ENCODE measurements at places on chromosomes 3 and 15.

- DNase-seq, result no peak
Measured at GRCh38 chr15:42691308-42691707, 45.6 kb downstream of the CDAN1 start.

- no peak for DNase-seq
Measured at GRCh38 chr15:31069360-31070000, 32.0 kb downstream of the TRPM1 start.

GRCh38 chr3:51982838-51983577 is at the start of gene ACY1:
TSS of gene ACY1 (plus strand) at chr3:51983535. CDS start at chr3:51984065, 530 bp downstream.
- DNase-seq, result peak; percentile 49

GRCh38 chr3:94251566-94251965 is 188.7 kb downstream of the NSUN3 start:
- no peak for DNase-seq

DNA sequence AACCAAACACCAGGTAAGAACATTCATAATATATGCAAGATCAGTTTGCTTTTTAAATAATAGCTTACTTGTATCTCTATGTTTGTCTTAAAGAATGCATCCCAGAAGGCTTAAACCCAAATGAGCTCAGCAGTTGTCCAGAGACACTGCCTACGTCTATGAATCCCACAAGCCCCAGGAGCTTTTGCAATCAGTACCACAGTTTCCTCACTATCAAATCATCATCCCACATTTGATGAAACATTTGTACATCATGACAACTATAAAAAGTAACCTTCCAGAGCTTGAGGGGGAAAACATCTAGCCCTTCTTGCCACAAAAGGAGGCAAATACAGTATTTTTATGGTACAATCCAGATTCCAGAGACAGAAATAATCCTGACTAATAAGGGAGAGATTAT is 63.7 kb downstream of the ATP8B4 start:
- DNase-seq, result no peak

DNA sequence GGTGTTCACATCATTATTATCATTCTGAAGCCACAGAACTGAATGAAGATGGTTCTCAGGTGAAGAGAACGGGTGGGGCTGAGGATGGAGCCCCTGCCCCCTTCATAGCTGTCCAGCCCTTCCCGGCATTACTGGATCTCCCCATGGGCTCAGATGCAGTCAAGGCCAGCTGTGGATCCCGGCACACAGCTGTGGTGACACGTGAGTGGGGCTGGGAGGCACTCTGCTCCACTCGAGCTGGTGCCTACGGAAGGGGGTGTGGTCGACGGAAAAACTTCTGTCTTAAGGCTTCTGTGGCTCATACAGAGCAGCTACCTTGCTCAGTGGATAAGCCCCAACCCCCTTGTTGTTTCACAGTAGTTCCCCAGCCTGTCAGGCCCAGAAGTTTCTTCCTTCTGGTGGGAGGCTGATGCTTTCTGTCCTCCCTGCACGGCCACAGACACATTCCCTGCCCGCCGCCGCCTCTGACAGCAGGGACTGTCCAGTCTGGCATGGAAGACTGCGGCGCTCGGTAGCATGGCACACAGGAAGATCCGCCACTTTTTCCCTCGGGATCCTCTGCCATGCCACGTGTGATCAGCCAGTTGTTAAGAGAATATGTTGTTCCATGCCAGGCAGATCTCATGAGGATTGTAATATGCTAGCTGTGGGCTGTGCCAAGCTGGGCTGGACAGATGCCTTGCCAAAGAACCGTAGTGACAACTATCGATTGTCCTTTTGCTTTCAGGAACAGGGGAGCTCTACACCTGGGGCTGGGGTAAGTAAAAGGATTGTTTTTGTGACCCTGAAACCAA is 5.8 kb downstream of the RCCD1 start:
- no peak for DNase-seq

DNA sequence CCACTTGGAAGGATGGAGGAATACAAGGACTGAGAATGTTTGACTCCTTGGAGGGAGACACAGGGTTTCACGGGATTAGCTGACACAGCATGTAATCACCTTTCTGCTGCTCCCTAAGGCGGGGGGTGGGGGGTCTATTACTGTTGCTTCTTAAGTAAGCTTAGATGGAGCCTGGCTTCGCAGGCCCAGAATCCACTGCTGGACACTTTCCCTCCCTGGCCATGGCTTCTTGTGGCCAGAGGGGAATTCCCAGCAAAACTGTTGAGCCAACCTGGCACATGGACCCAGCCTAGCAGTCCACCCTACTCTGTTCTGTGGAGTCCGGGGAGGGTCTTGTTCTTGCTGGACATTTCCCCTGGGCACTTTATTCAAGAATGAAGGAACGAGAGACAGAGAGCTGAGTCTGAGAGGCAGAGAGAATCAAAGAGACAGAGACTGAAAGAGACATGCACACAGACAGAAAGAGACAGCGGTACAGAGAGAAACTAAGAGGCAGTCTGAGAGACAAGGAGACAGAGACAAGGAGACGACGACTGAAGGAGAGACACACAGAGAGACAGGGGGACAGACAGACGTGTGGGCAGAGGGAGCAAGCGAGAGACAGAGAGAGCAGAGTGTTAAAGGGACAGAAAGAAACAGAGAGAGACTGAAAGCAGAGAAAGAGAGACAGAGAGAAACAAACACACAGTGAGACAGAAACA is 55.6 kb upstream of the DLG1 start:
- no peak for DNase-seq

GRCh38 chr3:193548406-193548805 is 6.3 kb downstream of the ATP13A4 start:
- no peak for DNase-seq

- DNase-seq, result no peak
Measured at GRCh38 chr3:50502584-50503423, 630 bp downstream of the CACNA2D2 start.

GRCh38 chr3:16559653-16560365 is 45.4 kb downstream of the DAZL start:
- no peak for DNase-seq

GRCh38 chr3:141777957-141778813 is 15.0 kb downstream of the GRK7 start:
- no peak for DNase-seq

GRCh38 chr3:56197991-56198390 is 270.3 kb downstream of the ERC2 start:
- DNase-seq, result no peak

DNA sequence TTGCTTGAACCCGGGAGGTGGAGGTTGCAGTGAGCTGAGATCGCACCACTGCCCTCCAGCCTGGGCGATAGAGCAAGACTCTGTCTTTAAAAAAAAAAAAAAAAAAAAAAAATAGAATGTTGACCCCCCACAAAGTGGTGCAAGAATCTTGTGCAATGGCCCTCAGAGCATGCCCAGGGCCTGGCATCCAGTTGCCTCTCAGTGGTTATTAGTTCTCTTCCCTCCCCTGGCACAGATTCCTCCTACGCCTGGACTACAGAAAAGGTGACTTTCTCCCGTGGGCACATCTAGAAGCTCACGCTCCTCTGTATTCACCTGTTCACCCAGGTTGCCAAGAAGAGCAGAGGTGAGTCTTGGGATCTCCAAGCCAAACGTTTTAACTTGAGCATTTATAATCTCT is 36.7 kb downstream of the ACSBG1 start:
- DNase-seq, result no peak

GRCh38 chr15:82698711-82699345 is 10.8 kb downstream of the AP3B2 start:
- DNase-seq, result no peak

DNA sequence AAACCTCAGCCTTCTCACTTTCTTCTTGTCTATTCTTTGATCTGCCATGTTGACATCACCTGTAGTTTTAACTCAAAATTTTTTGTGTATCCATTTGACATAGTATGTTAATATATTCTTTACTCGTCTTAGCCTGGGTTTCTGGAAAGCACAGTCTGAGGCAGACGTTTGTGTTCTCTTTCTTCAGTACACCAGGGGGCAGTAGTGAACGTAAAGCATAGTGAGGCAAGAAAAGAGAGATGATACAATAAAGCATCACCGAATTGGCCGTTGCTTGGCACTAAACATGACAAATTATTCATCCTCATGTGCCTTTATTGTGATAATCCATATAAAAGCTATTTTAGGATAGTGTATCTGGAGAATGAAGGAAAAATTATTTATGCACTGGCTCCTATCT is 141.0 kb upstream of the MYRIP start:
- DNase-seq, result no peak

DNA sequence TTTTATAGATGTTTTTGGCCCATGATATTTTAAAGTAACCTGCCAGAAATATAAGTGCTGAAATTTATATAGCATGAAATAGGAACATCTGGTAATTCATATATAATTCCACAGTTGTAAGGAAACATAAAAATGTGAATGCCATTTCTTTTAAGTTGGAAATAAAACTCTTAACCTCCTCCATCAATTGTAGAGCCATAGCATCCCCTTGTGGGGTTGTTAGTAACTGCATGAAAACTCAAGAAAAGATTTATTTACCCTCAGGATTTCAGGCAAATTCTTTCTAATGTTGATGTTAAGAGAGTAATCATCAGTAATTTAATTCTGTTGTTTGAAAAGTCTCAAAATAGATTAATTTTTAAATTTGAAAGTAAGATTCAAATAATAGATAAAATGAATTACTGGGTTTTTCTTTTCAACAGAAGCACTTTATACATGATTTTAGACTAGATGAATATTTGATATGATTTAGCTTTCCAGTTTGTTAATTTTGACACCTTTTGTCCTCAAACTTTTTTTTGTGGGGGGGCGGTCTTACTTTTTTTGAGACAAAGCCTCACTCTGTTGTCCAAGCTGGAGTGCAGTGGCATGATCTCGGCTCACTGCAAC is 74.7 kb downstream of the RASA2 start:
- peak; percentile 11 for DNase-seq

GRCh38 chr3:63231643-63232042 is 46.5 kb upstream of the SYNPR start:
- no peak for DNase-seq

- DNase-seq, result no peak
Measured at GRCh38 chr3:71008350-71008935, 575.1 kb downstream of the FOXP1 start.

DNA sequence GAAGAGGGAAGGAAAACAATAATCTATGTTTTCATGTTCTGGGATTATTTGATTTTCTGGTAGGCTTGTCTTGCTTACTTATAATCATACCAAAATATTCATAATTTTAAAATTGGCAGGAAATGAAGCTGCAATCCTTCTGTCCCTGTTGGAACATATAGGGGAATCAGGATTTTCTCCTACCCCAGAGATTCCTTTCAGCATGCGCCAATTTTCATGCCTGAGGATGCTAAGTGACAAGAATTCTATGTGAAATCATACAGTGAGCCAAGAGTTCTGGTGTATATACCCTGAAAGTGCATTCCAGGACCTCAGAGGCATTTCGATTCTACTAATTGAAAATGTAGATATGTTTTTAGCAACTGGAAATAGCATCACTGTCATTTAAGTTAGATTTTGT is 9.9 kb upstream of the CADPS start:
- DNase-seq, result no peak

- DNase-seq, result no peak
Measured at GRCh38 chr15:39246523-39246922, 334.4 kb upstream of the THBS1 start.

DNA sequence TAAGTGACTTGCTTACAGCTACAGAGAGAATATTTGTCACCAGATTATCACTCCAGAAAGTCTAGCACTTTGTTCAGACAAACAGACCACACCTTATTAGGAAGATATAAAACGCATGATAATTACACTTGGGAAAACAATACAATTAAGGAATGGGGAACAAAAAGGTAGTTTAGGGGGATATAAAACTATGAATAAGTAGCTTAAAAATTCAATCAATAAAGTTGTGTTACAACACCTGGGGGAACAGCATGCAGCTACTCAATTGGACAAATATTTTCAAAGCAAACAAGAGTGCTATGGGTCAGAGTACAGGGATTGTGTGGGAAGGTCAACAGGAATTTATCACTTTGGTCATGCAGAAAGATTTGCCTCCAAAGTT is 15.1 kb downstream of the CLDN1 start:
- DNase-seq, result no peak

DNA sequence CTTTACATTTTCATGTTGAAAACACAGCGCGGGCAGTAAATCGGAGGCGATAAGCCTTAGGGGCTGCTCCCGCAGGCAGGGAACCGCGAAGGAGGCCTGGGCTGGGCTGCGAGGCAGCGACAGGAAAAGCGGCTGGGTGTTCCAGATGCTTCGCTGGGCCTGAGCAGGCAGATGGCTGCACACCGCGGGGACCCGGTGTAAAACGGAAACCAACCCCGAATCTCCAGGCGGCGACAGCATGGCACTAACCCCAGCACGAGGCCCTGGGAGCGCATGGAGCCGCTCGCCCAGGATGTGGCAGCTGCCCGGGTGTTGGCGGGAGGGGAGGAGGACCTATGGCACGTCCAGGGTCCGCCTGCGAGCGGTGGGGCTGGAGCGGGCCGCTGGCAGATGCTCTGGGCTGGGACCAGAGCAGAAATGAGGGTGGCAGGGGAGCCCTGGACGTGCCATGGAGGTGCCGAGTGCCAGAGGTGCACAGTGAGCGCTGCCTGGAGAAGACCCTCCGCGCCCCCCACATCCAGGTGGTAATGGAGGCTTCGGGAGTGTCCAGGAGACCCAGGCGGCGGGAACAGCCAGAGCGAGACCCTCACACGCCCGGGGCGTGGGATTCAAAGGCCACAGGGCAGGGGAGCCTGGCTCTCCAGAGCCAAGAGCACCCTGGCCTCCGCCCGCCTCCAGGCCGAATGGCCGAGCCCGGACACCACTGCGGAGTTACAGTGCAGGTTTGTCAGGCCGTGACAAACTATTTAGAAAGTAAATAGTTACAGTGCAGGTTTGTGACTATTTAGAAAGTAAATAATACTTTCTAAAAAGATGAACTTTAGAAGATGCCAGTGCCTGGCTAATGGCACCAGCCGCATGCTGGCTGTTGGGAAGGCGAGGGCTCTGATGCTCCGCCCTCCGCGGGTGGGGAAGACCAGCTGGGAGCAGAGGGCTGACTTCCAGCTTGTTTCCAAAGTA is 293.6 kb downstream of the OCA2 start:
- DNase-seq, result no peak

DNA sequence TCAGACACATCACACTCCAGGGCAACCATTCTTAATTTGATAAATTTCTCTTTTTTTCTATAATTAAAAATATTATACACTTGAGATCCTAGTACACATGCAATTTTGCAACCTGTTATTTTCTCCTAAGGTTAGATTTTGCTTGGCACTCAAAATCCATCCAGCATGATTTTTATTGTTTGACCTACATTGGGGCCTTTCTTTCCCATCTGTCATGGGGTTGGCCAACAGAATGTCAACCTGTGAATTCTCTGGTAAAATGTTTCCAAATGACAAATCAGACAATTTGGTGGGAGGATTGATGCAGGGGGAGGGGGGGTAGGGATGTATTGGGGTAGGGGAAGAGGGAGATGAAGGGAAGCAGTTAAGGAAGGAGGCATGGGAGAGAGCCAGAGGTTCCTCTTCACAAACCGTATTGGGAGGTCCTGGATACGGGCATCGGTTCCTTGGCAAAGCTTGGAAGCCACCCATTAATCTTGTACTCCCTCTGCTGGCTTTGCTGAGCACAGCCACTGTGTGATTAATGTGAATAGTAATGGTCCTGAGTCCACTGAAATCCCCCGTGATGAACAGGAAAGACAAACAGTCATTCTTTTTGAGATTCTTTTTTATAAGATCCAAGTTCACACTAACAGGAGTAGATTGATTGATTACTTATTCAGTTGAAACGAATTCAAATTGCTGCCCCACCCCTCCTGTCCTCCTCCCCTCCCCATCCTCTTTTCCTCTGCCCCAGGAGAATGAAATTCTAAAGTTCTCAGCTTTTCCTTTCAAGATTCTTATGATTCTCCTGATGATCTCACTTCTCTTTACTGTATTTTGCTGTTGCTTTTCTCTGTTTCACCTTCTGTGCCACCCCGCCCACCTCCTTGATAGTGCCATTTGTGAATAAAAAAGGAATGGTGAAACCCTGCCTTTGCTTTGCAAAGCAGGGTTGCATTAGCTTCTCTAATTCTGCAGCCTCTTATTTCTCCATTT is 82.2 kb upstream of the SLC25A26 start:
- DNase-seq, result no peak
